Small intestine (tissue), 16 donors: ENCODE measurements at places on chromosomes 6 and 20. TPM values are rescaled to one million over a fixed set of nuclear protein-coding genes. Genes with fewer than 3 reads are reported as not detected.

The TOX2 gene
- 3.0 TPM for polyA plus RNA-seq

The TRIM31 gene
- polyA plus RNA-seq, result 27.5 TPM

The NXT1 gene
- 4.9 TPM for polyA plus RNA-seq

The ZNF292 gene
- 5.4 TPM for polyA plus RNA-seq

The GHRH gene
- polyA plus RNA-seq, result not detected

The LPA gene
- 0.03 TPM for polyA plus RNA-seq

The SIRPB1 gene
- 1.5 TPM for polyA plus RNA-seq

The SEL1L2 gene
- polyA plus RNA-seq, result not detected

The EEF1A1 gene
- 6,538 TPM for polyA plus RNA-seq

The BPIFB2 gene
- polyA plus RNA-seq, result not detected

The PHACTR2 gene
- polyA plus RNA-seq, result 26.0 TPM

The CLIC5 gene
- polyA plus RNA-seq, result 9.3 TPM

The TBX18 gene
- polyA plus RNA-seq, result 0.62 TPM

The GMPR gene
- polyA plus RNA-seq, result 4.8 TPM

The DNAH8 gene
- polyA plus RNA-seq, result under 0.01 TPM

The UNC5CL gene
- 32.8 TPM for polyA plus RNA-seq

The PRR18 gene
- polyA plus RNA-seq, result 0.43 TPM

The ANKEF1 gene
- 2.2 TPM for polyA plus RNA-seq

The MLIP gene
- polyA plus RNA-seq, result 0.75 TPM

The UBE2J1 gene
- 43.6 TPM for polyA plus RNA-seq

The BPIFA1 gene
- polyA plus RNA-seq, result not detected

The IER3 gene
- 69.5 TPM for polyA plus RNA-seq

The RSPO4 gene
- polyA plus RNA-seq, result 0.19 TPM

The RIPOR2 gene
- 1.6 TPM for polyA plus RNA-seq

The MPC1 gene
- 130 TPM for polyA plus RNA-seq

The PPP1R10 gene
- polyA plus RNA-seq, result 21.3 TPM

The IL22RA2 gene
- polyA plus RNA-seq, result 0.01 TPM

The NKAIN2 gene
- polyA plus RNA-seq, result 1.4 TPM

The ISM1 gene
- 0.62 TPM for polyA plus RNA-seq

The IMPG1 gene
- polyA plus RNA-seq, result 2.3 TPM

The B3GAT2 gene
- polyA plus RNA-seq, result 0.12 TPM

The TPMT gene
- 72.5 TPM for polyA plus RNA-seq

The PLG gene
- polyA plus RNA-seq, result not detected
